ENCODE measurements at places on chromosomes 13 and 19.

GRCh38 chr13:42354241-42355091 is 82.5 kb downstream of the AKAP11 start:
- no peak for DNase-seq

GRCh38 chr19:33860312-33861090 is 63.8 kb downstream of the KCTD15 start:
- DNase-seq, result no peak

GRCh38 chr13:44920013-44920412 is 69.3 kb downstream of the NUFIP1 start:
- no peak for DNase-seq

DNA sequence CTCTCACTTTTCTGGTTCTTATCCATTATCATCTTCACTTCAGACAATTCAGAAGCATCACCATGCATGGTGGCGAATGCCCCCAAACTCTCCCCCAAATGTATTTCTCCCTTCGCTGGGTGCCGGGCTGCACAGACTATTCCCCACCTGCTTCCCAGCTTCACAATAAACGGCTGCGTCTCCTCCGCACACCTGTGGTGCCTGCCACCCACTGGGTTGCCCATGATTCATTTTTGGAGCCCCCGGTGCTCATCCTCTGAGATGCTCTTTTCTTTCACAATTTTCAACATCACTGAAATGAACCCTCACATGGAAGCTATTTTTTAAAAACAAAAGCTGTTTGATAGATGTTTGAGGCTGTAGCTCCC is 2.8 kb upstream of the F10 start:
- no peak for DNase-seq

DNA sequence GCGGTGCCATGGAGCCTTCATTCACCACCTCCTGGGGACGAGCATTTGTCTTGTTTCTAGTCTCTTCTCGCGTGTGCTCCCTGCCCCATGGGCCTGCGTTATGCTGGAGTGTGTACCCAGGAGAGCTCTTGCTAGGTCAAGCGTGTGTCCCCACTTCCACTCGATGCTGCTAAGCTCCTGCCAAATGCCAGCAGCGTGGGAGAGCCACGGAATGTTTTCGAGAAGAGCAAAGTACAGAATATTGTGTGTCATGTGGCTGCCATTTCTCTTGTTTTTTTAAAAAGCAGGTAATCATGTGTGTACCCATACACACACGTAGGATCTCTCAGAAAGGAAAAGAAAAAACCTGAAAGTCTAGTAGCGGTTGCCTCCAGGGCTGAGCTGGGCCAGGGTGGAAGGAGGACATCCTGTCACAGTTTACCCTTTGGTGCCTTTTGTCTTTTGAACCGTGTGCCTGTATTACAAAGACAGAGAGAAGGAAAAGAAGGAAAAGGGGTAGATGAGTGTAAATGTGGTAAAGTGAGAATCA is 28.6 kb downstream of the PAK4 start:
- DNase-seq, result no peak

GRCh38 chr13:94550062-94550738 is 45.8 kb downstream of the TGDS start:
- DNase-seq, result no peak

DNA sequence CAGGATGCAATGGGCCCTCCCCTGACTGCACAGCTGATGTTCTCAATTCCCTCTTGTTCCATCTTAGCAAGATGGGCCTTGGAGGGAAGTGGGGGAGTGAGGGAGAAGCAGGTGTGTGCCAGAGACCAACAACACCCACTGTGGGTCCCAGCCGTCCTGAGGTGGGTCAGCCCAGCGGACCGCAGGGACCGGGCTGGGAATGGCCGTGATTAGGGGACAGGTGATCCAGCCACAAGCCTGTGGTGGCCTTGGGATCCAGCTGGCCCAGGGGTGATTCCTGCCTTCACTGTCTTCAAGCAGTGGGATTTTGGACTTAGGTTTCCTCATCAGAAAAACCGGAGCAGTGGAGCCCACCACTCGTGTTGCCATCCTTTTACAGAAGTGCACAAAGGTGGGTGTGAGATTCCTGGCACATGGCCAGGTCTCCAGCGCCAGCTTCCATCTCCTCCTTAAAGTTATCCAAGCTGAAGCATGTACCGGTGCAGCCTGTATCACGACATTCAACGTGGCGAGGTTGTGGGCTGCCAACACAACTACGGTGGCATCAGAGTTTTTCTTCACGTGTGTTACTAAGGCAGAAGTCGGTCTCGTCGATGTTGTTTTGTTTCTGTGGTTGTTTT is 9.0 kb upstream of the ATP11A start:
- no peak for DNase-seq

DNA sequence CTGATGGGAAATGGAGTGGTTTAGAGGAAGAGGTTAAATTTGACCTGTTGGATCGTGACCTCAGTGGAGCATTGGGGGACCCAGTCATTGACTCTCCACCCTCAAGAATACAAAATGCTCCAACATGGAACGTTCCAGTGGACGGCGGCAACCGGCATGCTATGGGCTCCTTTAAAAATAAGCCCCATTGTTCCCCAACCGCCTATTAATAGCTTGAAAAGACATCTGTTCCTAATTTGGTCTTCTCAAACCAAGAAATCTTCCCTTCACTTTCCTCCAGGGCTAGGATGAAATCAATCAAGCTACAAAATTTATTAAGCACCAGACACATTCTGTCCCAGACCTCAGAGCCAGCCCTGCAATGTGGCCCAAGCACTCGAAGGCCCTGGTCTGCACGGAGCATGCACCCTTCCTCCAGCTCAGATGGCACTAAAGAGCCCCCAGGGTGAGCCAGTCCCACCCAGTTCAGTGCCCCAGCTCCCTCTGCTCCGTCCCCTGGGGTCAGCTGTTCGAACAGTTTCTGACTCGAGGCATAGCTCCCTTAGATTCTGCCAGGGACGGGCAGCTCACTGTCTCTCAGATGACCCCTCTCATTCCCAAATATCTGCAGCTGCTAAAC is 22.5 kb upstream of the VSTM2B start:
- DNase-seq, result no peak

- no peak for DNase-seq
Observed at GRCh38 chr13:19596960-19597361, 35.6 kb upstream of the TPTE2 start.

DNA sequence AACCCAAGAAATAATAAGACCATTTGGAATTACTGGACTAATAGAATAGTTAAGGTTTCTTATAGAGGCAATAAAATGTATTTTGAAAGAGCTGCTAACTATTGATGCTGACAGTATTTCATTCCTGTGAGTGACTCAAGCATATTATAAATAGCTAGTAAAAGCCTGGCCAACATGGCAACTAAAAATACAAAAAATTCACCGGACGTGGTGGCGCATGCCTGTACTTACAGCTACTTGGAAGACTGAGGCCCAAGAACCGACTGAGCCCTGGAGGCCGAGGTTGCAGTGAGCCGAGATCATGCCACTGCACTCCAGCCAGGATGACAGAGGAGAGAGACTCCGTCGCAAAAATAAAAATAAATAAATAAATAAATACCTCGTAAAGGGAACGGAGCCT is 5.4 kb upstream of the ICAM3 start:
- DNase-seq, result no peak

DNA sequence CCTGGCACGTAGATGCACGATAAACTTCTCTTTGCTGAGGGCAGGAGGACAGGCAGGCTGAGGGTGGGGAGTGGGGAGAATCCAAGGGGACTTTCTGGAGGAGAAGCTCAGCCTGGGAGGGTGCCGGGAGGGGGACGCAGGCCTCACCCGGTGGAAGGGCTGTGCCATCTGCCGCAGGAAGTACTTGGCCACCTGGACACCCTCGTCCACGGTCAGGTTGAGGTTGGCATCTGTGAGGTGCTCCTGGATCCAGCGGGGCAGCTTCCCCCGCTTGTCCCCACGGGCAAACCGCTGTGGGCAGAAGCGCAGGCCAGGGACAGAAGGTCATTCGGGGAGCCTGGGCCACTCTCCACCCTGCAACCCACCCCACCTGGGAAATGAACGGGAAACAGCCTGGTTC is 11.5 kb downstream of the KLC3 start:
- no peak for DNase-seq

- DNase-seq, result peak; percentile 85
Observed at GRCh38 chr13:102800145-102801041, 1.5 kb downstream of the BIVM start.

GRCh38 chr13:110327051-110327721 is 20.1 kb downstream of the COL4A2 start:
- no peak for DNase-seq

DNA sequence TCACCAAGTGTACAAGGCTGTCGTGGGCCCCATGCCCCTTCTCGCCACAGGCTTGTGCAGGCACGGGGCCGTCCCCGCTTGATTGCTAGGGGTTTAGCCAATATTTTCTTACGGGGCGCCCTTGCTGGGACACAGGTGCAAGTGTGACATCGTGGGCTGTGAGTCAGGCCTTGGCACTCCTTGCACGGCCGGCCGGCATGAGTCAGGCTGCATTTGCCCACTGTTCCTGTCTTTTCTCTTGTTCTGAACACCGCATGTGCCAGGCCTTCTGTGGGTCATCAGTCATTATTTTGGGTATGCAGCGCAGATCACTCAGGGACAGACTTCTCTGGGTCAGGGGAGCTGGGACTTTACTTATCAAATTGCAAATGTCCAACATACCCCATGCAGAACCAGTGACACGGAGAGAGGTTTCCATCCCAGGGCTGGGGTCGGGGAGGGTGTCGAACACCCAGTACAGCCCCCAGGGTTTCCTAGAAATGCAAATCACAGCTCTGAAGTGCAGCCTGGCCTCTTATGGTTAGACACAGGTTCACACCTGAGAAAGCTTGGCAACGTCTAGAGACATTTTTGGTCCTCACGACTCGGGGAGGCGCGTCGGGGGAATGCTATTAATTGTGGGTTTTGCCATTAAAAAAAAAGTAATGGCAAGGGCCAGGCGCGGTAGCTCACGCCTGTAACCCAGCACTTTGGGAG is 22.5 kb upstream of the KLF2 start:
- DNase-seq, result peak; percentile 35

DNA sequence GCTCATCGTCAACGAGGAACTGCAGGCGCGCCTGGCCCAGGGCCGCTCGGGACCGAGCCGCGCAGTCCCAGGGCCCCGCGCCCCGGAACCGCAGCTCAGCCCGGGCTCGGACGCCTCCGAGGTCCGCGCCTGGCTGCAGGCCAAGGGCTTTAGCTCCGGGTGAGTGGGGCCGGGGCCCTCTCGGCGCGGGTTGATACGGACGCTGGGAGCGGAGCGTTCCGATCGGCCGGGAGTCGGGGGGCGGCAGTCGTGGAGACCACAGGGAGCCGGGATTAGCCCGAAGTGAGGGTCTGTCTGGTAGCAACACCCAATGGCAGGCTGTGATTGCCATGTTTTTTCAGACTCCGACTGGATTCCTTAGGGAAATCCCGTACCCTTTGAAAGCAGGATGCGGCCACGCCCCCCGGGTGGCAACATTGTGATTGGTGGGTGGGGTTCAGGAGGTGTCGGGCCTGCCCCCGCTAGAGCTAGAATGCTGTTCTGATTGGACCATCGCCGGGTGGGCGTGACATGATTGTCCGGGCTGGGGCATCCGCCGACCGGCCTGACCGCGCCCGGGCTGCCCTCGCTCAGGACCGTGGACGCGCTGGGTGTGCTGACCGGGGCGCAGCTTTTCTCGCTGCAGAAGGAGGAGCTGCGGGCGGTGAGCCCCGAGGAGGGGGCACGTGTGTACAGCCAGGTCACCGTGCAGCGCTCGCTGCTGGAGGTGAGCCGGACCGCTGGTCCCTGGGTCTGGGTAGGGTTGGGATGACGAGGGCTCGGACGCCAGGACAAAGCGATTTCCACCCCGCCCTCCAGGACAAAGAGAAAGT is 11.3 kb downstream of the EPS8L1 start:
- peak; percentile 73 for DNase-seq

DNA sequence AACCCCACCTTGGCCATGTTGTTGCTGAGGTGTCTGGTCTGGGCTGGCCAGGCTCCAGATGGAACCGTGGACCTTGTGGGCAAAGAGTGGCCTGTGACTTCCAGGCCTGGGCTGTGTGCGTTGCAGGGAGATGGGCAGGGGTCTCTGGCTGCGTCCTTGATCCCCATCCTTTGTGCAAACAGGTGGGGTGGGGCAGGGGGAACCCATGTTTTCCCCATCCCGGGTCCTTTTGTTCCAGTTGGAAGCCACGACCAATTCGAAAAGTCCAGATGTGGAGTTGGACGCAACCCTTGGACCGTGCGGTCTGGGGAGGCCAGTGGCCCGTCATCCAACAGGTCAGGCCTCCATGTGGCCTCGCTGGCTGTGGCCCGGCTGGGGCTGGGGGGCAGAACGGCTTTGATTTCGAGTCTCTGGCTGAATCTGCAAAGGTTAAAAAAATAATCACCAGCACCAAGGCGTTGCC is 13.1 kb upstream of the COMP start:
- DNase-seq, result no peak

DNA sequence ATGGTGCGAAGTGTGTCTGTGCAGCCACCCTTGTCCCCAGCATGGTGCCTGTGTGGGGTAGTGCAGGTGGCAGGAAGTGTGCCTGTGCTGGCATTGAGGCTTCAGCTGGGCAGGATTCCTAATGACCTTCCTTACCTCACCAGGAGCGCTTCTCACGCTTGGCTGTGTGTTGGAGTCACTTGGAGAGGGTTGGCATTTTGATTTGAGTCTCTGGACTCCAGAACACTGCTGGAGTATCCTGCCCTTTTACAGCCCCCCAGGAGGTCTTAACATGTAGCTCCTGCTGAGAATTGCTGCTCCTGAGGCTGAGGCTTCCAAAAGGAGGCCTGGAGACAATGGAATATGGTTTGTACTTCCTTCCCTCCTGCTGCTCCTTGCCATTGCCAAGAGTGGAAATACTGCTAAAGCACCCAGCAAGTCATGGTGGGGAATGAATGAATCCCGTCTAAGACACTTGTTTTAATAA is 87.1 kb downstream of the ARHGEF7 start:
- no peak for DNase-seq

DNA sequence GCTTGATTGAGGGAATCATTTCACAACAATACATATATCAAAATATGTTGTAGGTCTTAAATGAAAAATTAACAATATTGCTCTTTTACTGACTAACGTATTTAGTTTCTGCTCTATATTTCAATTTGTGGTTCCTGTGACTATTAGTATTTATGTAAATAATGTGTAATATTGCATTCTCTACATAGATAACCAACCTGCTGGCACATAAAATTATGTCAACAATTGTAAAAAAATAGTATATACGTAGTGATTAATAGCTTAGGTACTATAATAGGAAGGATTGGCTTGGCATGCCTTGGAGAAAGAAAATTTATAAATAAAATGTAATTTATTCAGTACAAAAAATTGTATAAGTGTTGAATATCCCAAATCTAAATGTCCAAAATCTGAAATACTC is 1336.1 kb downstream of the PCDH9 start:
- DNase-seq, result no peak

GRCh38 chr19:31730270-31730669 is 381.0 kb upstream of the TSHZ3 start:
- no peak for DNase-seq

GRCh38 chr19:28889941-28890670 is 322.8 kb downstream of the UQCRFS1 start:
- DNase-seq, result no peak

GRCh38 chr19:4908781-4909155 is 533 bp upstream of the UHRF1 start:
- DNase-seq, result no peak

GRCh38 chr13:35567406-35567980 is 91.0 kb upstream of the MAB21L1 start:
- DNase-seq, result no peak

GRCh38 chr13:97011446-97012131 is 17.3 kb upstream of the OXGR1 start:
- no peak for DNase-seq
